ENCODE measurements at places on chromosomes 7 and 10.
A peak's percentile ranks its signal among the peaks of the same experiment; 100 is the strongest.

- no peak for DNase-seq
Observed at GRCh38 chr10:131753336-131753735, 147.5 kb upstream of the PPP2R2D start.

DNA sequence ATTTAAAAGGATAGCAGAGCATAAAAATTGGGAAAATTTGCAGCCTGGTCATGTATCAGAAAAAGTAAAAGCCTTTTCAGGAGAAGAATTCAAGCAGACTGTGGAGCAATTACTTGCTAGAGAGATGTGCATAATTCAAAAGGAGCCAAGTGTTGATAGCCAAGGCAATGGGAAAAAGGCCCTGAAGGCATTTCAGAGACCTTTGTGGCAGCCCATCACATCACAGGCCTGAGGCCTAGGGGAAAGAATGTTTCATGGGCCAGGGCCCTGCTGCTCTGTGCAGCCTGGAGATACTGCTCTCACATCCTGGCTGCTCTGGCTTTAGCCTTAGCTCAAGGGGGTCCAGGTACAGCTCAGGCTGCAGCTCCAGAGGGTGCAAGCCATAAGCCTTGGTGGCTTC, 152.9 kb downstream of the MAGI2 start:
- no peak for DNase-seq

DNA sequence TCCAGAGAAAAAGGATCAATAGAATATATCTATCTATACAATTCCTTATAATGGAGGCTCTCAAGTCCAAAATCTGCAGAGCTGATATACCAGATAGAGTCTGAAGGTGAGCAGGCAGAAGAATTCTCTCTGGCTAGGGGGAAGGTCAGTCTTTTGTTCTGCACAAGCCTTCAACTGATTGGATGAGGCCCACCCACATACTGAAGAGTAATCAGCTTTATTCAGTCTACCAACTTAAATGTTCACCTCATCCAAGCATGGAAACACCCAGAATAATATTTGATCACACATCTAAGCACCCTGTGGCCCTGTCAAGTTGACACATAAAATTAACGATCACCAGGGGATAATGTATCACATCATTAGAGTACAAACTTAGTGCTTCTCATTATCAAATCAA, 193.8 kb upstream of the YAE1 start:
- DNase-seq = no peak

DNA sequence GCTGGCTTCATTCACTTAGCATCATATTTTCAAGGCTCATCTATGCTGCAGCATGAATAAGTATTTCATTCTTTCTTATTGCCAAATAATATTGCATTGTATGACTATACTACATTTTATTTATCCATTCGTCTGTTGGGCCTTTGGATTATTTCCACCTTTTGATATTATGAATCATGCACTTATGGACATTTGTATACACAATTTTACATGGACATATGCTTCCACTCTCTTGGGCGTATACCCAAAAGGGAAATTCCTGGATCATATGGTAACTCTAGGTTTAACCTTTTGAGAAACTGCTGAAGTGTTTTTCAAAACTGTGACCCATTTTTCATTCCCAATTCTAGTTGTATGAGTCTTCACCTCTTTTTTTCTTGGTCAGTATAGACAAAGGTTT, 80.3 kb upstream of the GNAI1 start:
- no peak for DNase-seq

- no peak for DNase-seq
Observed at GRCh38 chr7:44867073-44867995, 18.0 kb downstream of the PURB start.

GRCh38 chr10:38007991-38008390, 2.5 kb upstream of the ZNF33A start:
- DNase-seq = no peak

GRCh38 chr7:127584648-127585043, 750 bp downstream of the GCC1 start:
- no peak for DNase-seq

DNA sequence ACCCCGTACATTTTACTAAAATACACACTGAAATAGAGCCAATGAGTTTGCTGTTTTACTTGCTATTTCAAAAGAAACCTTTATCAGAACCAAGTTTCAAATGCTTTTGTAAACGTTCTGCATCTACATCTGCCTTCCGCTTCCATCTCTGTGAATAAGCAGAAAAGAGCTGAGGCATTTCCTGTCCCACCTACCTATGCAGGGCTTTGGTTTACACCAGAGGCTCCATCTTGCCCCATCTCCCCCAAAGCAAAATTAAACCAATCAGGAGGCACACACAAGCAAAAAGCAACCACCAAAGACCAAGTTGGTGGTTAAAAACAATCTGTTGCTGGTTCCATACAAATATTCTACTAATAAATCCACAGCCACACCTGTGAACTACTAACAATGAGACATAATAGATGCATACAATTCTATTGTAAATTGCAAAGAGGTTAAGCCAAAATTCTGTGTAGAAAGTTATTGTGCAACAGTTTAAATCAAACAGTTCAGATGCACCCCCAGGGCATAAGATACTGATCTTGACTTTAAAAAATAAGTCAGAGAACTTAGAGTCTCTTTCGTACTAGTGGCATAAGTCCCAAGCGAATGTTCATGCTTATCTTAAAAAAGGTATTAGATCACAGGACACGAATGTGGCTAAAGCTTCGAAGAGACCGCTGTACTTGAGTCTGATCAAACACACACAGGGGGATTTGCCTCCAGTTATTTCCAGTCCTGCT, 83.9 kb downstream of the FGFR2 start:
- no peak for DNase-seq

- no peak for DNase-seq
Observed at GRCh38 chr7:156620291-156620675, 20.3 kb upstream of the RNF32 start.

DNA sequence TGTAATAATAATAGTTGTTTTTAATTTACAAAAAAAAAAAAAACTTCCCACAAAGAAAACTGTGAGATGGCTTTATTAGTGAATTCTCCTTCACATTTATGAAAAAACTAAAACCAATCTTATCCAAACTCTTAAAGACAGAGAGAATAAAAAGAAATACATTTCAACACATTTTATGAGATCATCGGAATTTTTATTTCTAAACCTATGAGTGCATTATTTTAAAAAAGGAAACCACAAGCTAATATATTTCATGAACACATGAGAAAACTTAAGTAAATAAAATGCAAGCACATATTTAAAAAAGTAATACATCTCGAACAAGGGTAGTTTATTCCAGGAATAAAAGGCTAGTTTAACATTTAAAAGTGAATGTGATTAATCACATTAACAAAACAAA, 31.5 kb downstream of the C7orf25 start:
- no peak for DNase-seq

DNA sequence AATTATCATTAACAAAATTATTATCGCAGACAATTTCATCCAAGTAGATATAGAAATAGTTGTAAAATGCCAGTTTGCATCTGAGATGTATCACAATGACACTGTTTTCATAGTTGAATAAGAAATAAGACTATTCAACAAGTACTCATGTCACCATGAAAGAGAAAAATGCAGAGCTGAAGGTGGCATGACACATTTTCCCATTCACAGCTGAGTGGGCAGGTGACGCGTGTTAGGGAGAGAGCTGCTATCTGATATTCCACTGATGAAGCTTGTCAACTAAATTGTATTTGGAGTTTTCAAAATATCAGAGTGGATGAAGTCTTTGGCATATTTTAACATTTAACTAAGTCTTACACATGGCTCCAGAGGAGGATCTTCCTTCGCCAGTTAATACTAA, 70.3 kb upstream of the HDAC9 start:
- no peak for DNase-seq

DNA sequence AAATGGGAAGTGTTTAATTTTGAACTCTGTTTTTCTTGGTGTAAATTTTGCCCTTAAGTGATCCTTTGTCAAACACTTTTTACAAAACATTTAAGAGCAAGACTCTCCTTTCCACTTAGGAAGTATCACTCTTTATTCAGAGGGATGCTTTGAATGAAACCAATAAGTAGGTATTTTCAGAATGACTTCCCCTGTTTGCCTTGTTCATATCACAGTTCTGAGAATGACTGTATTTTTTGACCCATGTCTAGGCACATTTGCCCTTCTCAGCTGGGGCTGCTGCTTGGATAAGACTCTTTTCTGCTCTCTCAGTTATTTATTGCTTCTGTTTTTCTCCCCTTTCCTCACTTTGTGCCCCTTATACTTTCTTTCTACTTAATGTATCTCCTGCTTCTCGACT, 98.2 kb downstream of the CCNY start:
- DNase-seq = no peak

GRCh38 chr10:108956149-108956548, 967.2 kb downstream of the XPNPEP1 start:
- no peak for DNase-seq

DNA sequence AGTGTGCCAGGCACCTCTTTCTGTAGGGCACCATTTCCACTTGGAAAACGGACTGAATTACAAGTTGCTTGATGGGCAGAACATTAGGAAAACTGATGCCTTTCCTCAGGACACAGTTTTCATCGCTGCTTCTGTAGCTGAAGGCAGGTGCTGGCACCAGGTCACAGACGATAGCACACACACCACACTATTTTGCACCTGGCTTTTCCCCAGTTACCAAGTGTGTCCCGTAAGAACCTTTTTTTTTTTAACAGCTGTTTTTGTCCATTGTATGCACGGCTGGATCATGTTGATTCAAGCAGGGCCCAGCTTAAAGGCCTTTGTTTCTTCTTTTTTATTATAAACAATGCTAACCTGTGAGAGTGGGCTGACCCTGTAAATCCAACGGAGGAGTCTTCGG, 1.3 kb upstream of the GET4 start:
- DNase-seq = no peak

- no peak for DNase-seq
Observed at GRCh38 chr10:109790647-109791046, 132.7 kb downstream of the XPNPEP1 start.

- no peak for DNase-seq
Observed at GRCh38 chr7:142299237-142299781, 41.5 kb upstream of the PRSS58 start.

GRCh38 chr7:29196971-29197595, 2.5 kb downstream of the CHN2 start:
- no peak for DNase-seq

- DNase-seq = no peak
Observed at GRCh38 chr7:66505531-66506451, 122.9 kb upstream of the KCTD7 start.

DNA sequence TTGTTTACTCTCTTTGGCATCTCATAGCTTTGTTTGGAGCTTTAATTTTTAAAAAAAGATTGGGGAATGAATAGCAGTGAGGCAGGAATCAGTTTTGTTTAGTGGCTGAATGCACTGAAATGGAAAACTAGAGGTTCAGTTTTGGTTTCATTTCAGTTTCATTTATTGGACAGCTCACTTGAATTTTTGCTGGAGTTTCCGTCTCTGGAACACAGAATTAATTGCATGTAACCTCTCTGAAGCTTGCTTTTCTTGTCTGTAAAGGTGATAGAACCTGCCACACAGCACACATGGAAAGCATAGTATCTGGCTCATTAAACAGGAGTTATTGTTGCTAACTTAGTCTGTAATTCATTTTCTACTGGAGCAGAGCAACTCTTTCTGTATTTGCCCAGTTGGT, 7.1 kb downstream of the GRM8 start:
- no peak for DNase-seq

GRCh38 chr10:13231190-13231589, 3.0 kb downstream of the UCMA start:
- no peak for DNase-seq

DNA sequence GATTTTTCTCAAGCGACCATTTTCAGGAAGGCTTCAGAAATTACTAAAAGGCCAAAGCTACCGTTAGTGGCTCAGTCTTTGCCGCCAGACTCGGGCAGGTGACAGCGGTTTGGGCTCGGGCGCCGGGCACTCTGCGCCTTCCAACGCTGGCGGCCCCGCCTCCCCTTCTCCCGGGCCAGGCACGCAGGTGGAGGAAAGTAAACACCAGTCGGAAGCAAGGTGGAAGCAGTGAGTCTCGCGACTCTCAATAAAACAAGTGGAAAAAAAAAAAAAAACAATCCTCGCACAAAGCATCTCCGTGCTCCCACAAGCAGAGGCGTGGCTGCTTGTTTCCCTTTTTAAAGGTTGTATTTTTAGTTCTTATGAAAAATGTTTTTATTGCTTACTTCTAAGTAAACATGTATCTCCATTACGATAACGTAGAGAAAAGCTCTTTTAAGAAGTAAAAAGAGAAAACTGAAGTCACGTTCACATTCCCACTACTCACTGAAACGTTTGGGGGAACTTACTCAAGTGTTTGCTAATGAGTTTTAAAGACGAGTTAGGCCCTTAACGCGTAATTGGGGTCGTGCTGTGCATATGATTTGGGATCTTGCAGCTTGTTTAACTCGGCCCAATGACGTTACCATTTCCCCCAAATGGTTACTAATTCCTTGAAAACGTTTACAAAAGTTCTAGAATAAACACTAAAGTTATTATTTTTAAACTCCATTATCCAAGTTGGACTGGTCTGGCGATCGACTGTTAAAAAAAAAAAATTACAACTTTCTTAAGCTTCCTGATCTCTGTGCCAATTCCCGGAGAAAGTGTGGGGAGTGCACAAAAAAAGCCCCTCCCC, 864 bp downstream of the CDCA7L start:
- DNase-seq = peak; percentile 28

DNA sequence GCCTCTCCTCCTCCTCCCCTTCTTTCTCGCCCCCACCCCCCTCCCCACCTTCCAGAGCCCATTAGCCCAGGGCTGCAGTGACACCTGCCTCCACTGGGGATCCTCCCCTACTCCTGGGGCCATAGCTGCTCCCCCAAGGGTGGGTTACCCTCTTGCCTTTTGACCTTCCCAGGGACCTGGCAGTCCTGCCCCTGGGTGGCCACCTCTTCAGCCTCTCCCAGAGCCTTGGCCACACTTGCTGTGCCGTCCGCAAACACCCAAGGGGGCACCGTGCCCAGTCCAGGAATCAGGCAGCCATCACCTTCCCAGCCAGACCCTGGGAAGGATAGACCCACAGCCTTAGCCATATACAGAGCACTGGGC, 19.8 kb upstream of the CLDN4 start:
- DNase-seq = no peak

DNA sequence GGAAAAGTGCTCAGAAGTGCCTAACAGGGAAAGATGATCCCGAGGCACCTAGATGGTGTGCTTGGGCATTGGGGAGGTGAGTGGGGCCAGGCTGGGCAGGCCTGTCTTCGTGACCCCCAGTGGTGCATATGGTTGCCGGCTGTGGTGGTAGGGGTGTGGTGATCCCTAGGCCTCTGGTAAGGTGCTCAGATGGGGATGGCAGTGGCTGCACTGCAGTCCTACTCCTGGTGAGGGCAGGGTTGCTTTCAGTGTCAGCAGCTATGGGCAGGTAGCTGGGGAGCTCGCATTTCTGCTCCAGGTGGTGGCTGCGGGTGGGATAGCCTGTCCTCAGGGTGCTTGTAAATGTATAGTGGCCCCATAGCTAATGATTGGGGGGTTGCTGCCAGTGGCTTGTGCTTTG, 154.0 kb downstream of the RAMP3 start:
- DNase-seq = no peak

Data from renal cortex interstitium (tissue), 15 donors.